ENCODE measurements at places on chromosomes 16 and 17.

- no peak for DNase-seq
Measured at GRCh38 chr16:21949713-21950260, 3.4 kb upstream of the UQCRC2 start.

DNA sequence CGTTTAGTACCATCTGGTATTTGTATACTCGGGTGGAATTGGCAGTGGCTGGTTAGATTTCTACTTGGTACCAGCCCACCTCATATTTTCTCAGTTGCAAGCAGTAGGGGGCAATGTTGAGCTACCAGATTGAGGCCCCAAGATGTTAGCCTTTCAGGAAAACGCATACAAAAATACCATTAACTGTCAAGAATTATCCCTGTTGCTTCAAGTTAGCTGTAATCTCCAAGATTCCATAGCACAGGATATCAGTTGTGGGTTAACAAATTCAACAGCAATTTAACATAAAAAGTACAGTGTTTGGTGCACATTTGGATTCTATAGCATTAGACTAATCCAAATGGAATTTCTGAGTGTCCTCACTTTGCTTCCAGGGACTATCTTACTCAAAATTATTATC is 188.2 kb downstream of the FTO start:
- DNase-seq: peak; percentile 36

DNA sequence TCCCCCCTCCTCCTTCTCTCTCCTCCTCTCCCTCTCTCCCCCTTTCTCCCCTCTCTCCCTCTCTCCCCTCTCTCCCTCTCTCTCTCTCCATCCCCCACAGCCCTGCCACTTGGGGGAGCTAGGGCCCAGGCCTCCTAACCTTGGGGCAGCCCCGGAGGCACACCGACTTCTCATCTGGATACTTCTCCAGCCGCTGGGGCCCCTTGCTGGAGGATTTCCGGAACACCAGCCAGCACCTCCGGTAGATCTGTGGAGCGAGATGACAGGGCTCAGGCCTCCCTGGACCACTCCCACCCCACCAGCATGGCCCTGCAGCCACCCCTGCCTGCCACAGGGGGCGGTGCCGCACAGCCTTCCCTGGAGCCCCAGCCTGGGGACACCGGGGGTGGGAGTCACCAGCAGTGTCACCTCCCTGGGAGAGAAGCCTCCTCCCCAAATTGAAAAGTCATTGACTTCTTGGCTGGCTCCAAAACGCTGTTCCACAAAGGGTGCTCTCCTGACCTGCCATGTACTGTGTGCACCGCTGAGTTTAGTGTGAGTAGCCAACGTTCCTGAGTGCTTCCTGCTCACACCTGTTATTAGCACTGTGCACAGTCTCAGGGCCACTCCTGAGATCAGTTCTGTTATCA is 10.5 kb downstream of the DOK4 start:
- DNase-seq: peak; percentile 42

- no peak for DNase-seq
Measured at GRCh38 chr16:85579191-85579590, 33.9 kb upstream of the GSE1 start.

- no peak for DNase-seq
Measured at GRCh38 chr17:39643271-39643670, 6.3 kb downstream of the STARD3 start.

GRCh38 chr16:17520561-17520960 is 49.8 kb upstream of the XYLT1 start:
- DNase-seq: no peak

DNA sequence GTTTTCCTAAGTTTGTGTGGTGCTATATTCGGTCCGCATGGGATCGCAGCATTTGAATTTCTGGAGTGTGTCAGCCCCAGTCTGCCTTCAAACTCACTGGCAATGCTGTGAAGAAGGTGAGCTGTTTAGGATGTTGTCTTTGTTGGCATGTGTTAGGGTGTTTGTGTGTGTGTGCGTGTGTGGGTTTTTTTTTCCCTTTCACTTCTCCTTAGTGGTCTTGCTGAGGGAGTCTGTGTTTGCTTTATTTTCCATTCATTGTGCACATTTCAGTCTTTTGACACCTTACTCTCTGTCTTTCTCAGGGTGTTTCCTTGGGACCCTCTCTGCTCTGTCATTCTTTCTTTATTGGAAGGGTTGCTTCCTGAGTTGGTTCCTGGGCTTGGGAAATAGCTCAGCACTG is 27.7 kb upstream of the RBFOX1 start:
- no peak for DNase-seq

GRCh38 chr16:65672960-65673359 is 551.1 kb upstream of the CDH11 start:
- DNase-seq: peak; percentile 16

- DNase-seq: no peak
Measured at GRCh38 chr16:24046442-24046841, 209.7 kb upstream of the CACNG3 start.

- DNase-seq: no peak
Measured at GRCh38 chr17:61443475-61443882, 8.7 kb upstream of the TBX4 start.

GRCh38 chr17:41518789-41519449 is at the start of gene KRT15:
TSS of gene KRT15 (minus strand) at chr17:41518890. CDS start at chr17:41518827, 63 bp downstream.
- no peak for DNase-seq

GRCh38 chr17:3447625-3448024 is 14.0 kb upstream of the OR1E2 start:
- peak; percentile 62 for DNase-seq

GRCh38 chr16:57966986-57967385 is 3.9 kb downstream of the CNGB1 start:
- no peak for DNase-seq

DNA sequence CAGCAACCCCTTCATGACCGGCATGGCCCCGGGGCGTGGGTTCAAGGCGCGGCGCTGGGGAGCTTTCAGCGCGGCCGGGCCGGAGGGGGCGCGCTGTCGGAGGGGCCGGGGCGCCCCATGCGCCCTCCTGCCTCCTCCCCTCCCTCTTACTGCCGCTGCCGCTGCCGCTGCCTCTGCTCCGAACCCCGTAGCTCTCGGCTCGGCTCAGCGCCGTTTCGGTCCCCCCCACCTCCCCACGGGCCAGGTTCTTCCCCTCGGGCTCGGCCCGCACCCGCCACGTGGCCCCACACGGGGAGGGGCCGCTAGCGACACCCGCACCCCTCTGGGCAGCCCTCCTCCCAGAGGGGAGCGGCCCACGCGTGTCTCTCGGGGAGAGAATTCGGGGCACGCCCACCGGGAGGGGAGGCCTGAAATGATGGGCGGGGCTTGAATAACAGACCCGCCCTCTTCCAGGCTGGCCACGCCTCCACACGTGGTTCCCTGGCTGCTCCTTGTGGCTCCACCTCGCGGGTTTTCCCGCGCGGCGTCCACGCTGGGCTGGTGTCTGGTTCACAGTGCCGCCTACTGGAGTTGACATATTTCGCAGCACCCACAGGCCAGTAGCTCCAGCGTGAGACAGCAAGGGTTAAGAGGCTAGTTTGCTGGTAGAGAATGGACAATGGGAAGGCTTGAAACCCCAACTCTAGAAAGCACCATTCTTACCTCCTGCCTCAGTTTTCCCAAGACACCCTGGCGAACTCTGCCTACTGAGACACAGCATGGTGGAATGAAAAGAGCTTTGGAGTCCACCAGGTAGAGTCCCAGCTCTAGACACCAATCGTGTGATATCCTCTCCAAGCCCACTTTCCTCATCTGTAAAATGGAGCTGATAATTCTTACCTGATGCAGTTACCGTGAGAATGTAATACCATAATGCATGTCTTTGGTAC is at the start of gene KCNH4:
Gene KCNH4 (minus strand): TSS at position 221 of the 929 bp plus-strand sequence. CDS start 197 bp downstream, at position 24.
- peak; percentile 90 for DNase-seq

- DNase-seq: no peak
Measured at GRCh38 chr16:71626018-71626857, at the start of gene MARVELD3. TSS of gene MARVELD3 (plus strand) at chr16:71626184. CDS start at chr16:71626230, 46 bp downstream.

DNA sequence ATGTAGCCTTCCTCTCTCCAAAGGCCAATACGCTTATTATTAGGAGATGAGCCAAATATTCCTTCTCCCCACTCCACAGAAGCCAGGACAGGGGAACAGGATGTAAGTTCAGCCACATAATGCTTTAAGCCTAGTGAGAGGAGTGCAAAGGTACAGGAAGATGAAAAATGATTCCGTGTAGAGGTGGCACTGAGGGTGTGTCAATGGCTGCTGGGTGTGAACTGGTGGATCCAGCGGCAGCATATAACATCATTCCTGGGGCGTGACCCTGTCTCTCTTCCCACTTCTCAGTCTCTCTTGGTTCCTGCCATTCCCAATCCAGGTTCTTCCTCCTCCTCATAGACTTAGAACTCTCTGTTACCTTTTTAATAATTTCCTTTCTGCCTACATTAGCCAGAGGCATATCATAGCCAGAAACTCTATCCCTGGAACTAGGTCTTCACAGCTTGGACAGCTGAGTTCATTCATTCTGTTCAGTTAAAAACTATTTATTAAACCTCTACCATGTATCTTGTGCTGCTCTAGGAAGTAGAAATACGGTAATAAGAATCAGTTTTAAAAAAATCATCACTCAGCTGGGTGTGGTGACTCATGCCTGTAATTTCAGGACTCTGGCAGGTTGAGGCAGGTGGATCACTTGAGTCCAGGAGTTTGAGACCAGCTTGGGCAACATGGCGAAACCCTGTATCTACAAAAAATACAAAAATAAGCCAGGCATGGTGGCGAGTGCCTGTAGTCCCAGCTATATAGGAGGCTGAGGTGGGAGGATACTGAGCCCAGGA is 58.0 kb upstream of the FAM20A start:
- no peak for DNase-seq

DNA sequence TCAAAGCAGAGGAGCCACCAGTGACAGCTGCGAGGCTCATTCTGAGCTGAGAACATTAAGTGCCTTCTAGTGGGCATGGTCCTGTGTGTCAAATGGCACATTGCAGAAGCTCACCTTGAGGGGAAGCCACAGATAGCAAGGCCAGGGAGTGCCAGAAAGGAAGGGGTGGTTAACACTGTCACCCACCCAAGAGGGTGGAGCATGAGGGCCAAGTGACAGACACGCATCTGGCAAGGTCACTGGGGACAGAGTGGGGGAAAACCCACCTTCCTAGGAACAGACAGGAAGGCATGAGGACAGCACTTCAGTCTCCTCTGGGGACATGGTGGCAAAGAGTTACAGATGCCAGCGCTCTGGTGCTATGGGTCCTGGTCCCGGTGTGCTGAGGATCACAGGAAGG is 22.1 kb downstream of the NUBP1 start:
- no peak for DNase-seq

DNA sequence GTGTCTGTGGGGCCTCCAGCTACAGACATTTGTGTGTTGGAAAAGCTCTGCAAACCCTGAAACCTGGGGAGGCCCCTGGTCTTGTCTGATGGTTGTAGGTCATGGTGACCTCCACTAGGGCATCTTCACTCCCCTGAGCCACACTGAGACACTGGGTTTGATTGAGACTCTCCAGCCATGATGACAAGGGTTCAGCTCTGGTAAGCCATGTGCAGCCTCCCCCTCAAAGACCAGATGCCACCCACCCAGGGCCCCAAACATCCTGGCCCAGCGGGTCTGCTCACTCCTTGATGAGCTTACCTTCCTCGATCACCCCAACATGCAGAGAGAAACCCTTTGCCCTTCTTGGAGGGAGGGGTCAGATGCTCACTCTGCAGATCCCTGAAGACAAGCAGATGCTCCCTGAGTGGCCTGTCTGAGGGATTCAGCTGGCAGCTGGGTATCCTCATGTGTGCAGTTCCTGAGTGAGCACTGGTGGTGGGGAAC is 101.6 kb downstream of the METRNL start:
- no peak for DNase-seq

DNA sequence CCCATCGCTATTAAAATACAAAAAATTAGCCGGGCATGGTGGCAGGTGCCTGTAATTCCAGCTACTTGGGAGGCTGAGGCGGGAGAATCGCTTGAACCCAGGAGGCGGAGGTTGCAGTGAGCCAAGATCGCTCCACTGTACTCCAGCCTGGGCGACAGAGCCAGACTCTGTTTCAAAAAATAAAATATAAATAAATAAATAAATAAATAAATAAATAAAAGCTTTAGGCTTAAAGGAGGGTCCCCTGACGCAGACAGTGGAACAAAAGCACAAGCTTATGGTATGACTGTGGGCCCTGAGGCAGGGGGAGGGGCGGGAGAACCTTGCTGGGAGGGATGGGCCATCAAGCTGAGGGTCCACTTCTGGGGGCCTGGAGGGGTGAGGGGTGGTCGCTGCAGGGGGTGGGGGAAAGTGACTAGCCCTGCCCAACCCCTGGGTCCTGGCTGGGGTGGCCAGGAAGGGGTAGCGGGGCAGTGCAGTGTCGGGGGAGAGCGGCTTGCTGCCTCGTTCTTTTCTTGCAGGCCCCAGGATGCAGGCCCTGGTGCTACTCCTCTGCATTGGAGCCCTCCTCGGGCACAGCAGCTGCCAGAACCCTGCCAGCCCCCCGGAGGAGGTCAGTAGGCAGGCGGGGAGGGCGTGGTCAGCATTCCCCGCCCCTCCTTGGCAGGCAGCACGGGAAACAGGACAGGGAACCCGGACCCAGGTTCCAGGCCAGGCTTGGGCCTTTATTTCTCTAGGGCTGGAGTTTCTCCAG is 4.7 kb downstream of the SERPINF1 start:
- DNase-seq: no peak

- no peak for DNase-seq
Measured at GRCh38 chr16:31009894-31010584, 399 bp downstream of the STX1B start.
